ENCODE measurements at places on chromosomes 12 and 14.

DNA sequence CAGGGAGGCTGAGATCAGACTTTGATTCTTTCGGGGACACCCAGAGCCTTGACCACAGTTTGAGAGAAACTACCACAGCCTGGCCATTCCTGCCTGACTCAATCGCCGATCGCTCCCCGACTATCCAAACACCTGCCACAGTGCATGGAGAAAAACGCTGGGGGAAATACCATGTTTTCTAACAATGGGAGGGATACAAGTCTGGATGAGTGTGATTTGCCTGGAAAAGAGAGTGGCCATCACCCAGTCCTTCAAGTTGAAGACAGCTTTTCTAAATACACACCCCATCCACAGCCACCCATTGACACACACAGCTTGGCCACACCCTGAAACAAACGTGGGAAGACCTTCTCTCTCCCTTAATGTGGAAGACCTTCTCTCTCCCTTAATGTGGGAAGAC is 6.7 kb upstream of the VASH1 start:
- DNase-seq: no peak

GRCh38 chr14:68879321-68879781 is 86.5 kb upstream of the ZFP36L1 start:
- DNase-seq: no peak

GRCh38 chr12:88556213-88556774 is 24.0 kb downstream of the KITLG start:
- DNase-seq: no peak

DNA sequence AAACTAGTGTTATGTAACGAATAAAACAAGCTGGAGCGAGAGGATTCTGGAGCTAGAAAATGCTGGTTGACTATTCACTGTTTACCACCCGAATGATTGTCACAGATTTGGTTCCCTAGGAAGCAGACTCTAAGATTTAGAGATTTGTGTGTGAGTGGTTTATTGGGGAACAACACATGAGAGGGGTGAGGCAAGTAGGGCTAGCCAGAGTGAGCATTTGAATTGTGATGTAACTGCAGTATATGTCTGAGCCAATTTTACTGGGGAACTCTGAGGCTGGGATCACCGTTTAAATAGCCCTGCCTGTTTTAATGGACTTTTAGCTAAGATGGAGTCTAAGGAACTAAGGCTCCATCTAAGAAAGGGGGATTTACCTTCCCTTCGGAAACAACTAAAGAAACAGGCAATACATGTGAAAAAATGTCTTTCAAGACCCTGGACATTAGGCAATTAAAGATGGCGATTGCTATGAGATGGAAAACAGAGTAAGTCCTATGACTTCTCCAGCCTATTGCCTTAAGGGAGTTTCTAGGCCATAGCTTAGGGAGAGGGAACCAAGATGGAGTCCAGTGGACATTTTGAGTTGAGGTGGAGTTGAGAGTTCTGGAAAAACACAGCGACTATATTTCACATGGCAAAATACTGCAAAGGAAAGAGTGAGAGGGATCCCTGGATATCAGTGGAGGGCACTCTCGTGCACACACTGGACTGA is 6.3 kb downstream of the MGP start:
- DNase-seq: no peak

DNA sequence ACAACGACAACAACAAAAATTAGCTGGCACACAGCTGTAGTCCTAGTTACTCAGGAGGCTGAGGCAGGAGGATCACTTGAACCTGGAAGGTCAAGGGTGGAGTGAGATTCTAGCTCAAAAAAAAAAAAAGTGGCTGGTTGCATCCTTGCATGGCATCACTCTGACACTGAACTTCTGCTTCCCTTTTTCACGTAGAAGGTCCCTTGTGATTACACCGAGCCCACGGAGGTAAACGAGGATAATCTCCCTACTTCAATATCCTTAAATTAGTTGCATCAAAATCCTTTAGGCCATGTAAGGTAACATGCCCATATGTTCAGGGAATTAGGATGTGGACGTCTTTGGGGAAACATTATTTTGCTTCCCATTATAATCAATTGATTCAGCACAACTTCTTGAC is 4.0 kb upstream of the PPP4R4 start:
- no peak for DNase-seq

- no peak for DNase-seq
Observed at GRCh38 chr14:66038212-66038611, 448.0 kb upstream of the CCDC196 start.

- no peak for DNase-seq
Observed at GRCh38 chr12:104906695-104907094, 51.4 kb downstream of the SLC41A2 start.

DNA sequence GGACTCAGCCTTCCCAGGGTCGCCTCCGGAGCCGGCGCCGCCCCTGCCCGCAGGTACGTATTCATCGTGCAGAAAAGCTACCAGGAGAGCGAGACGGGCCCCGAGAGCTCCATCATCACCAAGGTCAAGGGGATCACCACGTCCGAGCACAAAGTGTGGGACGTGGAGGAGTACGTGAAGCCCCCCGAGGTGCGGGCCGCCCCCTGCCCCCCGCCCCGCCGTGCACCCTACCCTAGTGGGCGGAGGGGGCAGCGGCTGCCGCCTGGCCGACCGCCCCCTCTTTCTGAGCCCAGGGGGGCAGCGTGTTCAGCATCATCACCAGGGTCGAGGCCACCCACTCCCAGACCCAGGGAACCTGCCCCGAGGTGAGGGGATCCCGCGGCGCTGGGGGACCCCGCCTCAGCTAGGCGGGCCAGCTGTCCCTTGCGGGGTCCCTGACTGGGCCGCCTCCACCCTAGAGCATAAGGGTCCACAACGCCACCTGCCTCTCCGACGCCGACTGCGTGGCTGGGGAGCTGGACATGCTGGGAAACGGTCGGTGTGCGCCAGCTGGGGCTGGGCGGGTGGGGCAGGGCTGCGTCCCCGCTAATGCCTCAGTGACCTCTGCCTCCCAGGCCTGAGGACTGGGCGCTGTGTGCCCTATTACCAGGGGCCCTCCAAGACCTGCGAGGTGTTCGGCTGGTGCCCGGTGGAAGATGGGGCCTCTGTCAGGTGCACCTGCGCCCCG is 973 bp downstream of the P2RX2 start:
- no peak for DNase-seq

DNA sequence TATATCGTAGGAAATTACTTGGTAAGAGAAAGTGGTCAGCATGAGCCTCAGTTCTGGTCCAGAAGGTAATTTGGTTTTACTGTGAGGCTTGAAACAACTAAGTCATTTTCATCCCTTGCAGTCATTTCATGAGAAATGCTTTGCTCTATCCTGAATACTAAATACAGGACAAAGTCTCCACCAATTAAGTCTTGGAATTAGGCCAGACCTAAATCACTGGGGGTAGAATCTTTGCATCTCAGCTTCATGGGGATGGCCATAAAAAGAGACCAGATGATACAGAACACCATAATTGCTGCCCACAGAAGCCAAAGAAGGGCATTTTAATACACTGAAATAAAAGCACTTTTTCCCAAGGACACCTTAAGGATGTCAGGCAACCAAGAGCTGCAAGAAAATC is 277.9 kb upstream of the DCN start:
- no peak for DNase-seq

DNA sequence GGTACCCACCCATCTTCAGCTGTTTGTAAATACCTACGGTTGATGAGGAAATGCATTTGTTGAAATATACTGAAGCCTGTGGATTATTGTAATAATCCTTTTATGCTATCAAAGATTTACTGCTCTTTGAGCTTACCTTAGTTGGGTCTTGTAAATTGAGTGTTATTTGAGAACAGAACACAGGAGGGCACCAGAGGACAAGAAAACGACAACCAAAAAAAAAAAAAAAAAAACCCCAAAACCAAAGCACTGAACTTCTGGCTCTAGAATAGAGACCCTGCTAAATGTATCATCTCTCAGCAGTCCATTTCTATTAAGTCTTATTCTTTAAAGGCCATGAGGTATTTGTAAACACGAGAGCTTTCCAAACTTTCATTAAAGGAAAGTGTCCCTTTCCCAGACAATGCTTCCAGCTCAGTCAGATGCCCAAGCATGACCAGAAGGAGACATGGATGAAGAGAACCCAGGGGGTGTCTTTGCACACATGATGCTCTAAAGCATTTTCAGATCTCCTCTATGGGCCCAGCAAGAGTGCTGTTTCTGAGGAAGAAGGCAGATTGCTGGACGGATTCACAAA is 763.9 kb downstream of the NRXN3 start:
- DNase-seq: no peak

- no peak for DNase-seq
Observed at GRCh38 chr12:99600388-99600787, 47.2 kb upstream of the GARIN6 start.

- no peak for DNase-seq
Observed at GRCh38 chr12:6280053-6280469, 30.4 kb upstream of the PLEKHG6 start.

- DNase-seq: no peak
Observed at GRCh38 chr14:52070051-52070431, 1.2 kb upstream of the NID2 start.

DNA sequence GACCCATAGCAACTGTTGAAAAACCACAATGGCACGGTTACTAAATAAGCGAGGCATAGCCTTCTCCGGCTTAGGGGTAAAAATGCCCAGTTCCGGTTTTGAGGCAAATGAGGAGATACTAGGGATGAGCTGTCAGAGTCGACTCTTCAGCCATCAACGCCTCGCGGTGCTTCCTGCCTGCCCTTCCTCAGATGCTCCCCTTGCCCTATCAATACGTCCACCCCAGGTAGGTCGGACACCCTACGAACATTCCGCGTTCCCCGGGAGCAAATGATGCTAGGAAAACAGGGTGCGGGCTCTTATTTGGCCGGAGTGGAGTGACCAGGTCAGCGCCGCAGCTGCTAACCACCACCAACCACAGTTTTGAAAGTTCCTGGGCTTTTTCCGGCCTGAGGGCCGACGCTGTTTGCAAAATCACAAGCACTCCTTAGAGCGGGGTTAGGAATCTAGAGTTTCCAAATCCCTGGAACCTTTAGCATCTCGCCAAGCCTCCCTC is 1.2 kb downstream of the SRSF9 start:
- DNase-seq: peak; percentile 57

- no peak for DNase-seq
Observed at GRCh38 chr14:99349721-99350495, 77.9 kb upstream of the BCL11B start.

GRCh38 chr12:9214534-9214933 is 6.3 kb upstream of the PZP start:
- no peak for DNase-seq

DNA sequence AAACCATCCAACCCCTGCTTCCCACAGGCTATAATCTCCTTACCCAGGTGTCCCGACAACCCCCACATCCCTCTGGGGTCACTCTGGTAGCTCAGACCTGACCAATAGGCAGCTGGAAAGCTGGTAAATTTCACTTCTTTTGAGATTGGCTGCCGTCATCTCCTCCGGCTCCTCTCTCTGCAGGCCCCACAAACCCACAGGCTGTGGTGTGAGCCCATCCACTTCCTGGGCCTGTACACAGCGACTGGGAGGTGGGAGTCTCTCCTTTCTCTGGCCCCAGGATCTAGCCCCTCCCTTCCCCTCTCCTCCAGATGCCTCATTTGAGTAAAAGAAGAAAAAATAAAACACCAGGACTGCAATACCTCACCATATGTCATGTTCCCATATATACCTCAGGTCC is 709 bp downstream of the INHBC start:
- DNase-seq: no peak

- DNase-seq: no peak
Observed at GRCh38 chr12:18224745-18225144, 36.6 kb upstream of the PIK3C2G start.

DNA sequence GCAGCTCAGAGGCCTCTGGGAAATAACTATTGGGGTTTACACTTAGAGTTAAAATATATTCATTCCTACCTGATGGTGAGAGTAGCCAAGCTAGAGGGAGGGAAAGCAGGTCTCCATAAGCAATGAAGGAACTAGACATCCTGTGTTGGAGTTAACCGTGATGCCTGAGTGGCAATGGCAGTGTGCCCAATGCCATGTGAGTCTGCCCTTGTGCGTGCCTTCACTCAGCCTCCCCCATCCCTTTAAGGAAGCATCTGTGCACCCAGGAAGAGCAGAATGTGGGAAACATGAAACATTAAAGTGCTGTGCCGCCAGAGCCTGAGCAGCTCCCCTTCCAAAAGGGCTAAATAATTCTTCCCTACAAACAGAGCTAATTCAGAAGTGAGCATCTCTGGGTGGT is 76.3 kb downstream of the COX16 start:
- no peak for DNase-seq

DNA sequence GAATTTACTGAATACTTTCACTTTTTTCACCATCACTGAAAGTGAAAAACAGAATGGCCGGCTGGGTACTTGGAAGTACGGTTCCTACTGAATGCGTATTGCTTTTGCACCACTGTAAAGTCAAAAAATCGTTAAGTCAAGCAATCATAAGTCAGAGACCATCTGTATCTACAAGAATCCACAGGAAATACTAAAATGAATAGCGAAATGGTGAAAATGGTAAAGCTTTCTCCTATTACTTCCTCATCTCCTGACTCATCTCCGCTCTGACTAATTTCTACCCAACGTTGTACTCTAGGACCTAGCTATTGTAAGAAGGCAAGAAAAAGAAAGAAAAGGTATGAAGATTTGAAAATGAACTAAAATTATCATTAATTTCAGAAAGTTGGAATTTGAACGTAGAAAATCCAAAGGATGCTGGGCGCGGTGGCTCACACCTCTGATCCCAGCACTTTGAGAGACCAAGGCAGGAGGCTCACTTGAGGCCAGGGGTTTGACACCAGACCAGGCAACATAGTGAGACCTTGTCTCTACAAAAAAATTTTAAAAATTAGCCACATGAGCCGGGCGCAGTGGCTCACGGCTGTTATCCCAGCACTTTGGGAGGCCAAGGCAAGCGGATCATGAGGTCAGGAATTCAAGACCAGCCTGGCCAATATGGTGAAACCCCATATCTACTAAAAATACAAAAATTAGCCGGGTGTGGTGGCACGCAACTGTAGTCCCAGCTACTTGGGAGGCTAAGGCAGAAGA is 5.3 kb upstream of the CDCA4 start:
- DNase-seq: no peak

GRCh38 chr14:91332986-91333649 is 84.5 kb downstream of the CCDC88C start:
- no peak for DNase-seq

DNA sequence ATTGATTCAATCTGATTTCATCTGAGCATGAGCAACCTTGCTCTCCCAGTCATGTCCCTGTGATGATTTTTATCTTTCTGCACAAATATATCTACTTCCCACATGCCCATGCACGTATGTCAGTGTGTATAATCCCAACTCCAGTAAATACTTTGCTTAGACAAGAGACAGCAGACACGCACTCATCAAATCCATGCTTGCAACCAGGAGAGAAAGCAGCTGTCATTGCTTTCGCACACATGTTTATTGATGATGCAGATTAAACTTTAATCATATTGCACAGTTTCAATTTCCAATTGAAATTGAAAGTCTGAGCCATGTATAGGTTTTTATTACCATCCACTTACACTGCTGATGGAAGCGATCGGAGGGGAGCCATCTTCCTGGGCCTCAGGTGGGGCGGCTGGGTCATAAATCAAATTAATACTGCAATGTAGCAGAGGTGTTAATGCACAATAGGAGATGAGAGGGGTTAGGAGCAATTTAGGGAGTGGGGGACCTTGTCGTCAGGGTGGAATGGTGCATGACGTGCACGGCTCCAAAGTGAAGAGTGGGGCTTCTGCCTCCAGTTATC is 68.6 kb upstream of the SRRM4 start:
- DNase-seq: no peak

- no peak for DNase-seq
Observed at GRCh38 chr12:64714551-64714968, 44.6 kb downstream of the GNS start.

- DNase-seq: no peak
Observed at GRCh38 chr14:45038865-45039264, 45.1 kb upstream of the PRPF39 start.
